ENCODE measurements at places on chromosomes 3 and 15. TPM values are rescaled to one million over a fixed set of nuclear protein-coding genes. Genes with fewer than 3 reads are reported as not detected.

- DNase-seq, result no peak
Measured at GRCh38 chr15:88989578-88989977, 76.4 kb upstream of the MFGE8 start.

The GXYLT2 gene
- 0.27 TPM for total RNA-seq

The RBPMS2 gene
- total RNA-seq, result 0.27 TPM

GRCh38 chr15:94739639-94740038, 508.3 kb downstream of the MCTP2 start:
- DNase-seq, result no peak

- DNase-seq, result no peak
Measured at GRCh38 chr3:100912976-100913545, 80.2 kb downstream of the ABI3BP start.

The SERINC4 gene
- total RNA-seq, result under 0.01 TPM

The ZNF860 gene
- under 0.01 TPM for total RNA-seq

The TAGLN3 gene
- total RNA-seq, result not detected

DNA sequence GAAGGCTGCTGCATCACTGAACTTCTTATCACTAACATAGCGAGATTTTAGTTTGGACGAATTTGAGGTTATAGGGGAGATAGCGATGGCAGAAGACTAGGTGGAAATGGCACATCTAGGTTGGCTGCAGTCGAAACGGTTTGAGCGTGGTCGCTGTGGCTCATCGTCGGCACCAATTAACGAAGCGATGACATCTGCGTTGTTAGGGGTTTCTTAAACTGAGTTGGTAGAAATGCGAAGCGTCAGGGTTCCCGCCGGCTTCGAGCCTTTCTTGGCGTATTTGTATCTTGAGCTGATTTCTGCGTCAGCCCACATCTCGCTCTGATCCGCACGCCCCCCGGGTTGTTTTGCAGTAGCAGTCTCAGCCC, 319 bp downstream of the LNP1 start:
- peak; percentile 62 for DNase-seq

- no peak for DNase-seq
Measured at GRCh38 chr15:98035577-98036010, 75.1 kb downstream of the ARRDC4 start.

DNA sequence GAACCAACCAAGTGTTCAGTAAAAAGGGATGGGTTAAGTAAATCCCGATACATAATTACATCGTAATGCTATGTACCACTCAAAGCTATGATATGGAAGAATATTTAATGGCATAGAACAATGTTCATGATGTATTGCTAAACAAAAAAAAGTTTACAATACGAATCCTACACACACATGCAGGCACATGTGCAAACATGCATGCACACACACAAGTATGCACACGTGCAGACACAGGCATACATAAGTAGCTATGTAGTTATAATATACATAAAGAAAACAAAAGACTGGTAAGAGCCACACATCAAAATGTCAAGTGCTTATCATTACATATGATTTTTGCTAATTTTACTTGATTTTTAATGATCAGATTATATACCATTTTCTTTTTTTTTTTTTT, 74.2 kb downstream of the ARRDC4 start:
- no peak for DNase-seq

GRCh38 chr3:139120086-139121056, 75.7 kb upstream of the PRR23C start:
- DNase-seq, result no peak

- DNase-seq, result no peak
Measured at GRCh38 chr3:182331341-182331740, 462.0 kb upstream of the ATP11B start.

- no peak for DNase-seq
Measured at GRCh38 chr3:130379274-130379673, 33.8 kb downstream of the COL6A5 start.

DNA sequence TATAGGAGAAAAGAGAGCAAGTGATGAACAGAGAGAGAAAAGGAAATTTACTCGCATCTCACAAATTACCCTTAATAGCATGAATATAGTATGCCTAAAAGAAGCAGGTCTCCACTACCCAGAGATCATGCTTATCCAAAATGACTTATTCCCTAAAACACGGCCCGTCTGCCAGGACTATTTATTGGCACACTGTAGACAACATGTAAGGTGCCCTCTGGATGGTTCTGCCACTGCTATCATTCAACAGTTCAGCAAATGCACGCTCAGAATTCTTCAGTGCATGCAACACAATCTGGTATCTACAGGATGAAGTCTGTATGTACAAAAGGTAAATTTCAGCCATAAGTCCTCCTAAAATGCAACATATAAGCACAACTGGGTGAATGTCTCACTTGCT, 465.8 kb downstream of the SHQ1 start:
- DNase-seq, result no peak

GRCh38 chr3:120566243-120566975, 29.7 kb upstream of the NDUFB4 start:
- no peak for DNase-seq

DNA sequence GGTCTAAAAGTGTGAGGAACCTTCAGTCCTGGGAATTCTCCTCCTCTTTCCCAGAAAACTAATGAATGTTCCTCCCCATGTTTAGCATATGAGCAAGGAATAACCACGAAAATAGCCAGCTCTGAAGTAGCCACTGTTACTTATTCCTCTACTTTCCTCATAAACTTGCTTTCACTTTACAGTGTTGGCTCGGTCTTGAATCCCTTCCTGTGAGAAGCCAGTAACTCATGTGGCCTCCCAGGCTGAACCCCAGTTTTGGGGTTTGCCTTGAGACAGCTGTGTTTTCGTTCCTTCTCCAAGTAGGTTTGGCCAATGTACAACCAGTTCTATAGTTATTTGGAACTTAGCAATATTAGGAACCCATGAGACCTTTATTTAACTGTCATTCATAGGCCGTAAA, 195.0 kb downstream of the CNTN6 start:
- DNase-seq, result no peak

DNA sequence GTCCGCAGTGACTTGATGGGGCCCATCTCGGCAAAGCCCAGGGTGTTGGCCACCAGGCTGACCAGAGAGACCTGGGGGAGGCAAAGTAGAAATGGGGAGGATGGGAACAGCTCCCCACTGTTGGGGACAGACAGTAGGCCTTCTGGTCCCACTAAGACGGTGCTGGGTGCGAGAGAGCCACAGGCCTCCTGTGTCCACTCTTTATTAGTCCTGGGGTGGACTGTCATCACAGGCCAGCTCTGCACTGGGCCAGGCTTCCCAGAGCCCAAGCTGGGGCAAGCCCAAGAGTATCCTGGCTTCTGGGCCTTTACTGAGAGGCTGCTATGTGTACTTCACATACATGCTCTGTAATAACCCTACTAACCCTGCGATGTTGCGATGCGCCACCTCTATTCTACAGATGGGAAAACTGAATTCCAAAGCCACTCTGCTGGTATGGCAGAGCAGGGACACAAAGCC, 66.4 kb downstream of the EXOG start:
- DNase-seq, result no peak

DNA sequence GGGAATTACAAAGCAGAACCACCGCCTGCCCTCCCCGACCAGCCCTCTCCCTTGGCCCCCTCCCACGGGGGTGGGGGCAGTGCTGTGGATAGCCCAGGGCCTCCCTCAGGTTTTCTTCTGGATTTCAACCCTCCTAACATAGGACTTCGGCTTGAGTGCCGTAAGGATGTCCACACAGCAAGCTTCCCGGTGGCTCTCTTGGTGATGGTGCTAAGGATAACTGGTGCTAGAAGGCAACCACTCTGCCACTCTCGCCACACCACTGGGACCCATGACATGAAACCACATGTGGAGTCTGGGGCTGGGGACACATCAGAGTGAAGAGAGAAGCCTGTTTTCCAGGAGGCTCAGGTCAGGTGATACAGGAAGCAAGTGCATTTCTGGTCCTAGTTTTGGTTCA, 35.4 kb downstream of the SCN5A start:
- no peak for DNase-seq

Data from hematopoietic multipotent progenitor cell (in vitro differentiated cells).